ENCODE measurements at places on chromosomes 3 and 15. TPM values are rescaled to one million over a fixed set of nuclear protein-coding genes. Genes with fewer than 3 reads are reported as not detected.

HTR3E gene
- not detected for total RNA-seq

PROK2 gene
- not detected for total RNA-seq

PXK gene
- 50.3 TPM for total RNA-seq

- peak; percentile 38 for DNase-seq
Observed at GRCh38 chr3:42830437-42831320, 21.4 kb downstream of the ACKR2 start.

GRCh38 chr15:66901336-66902100 lies 163.9 kb upstream of the SMAD3 start:
- DNase-seq = peak; percentile 41

- DNase-seq = no peak
Observed at GRCh38 chr3:106703524-106703923, 673.7 kb upstream of the CCDC54 start.

- DNase-seq = no peak
Observed at GRCh38 chr3:68504201-68504600, 428.1 kb downstream of the TAFA4 start.

DNA sequence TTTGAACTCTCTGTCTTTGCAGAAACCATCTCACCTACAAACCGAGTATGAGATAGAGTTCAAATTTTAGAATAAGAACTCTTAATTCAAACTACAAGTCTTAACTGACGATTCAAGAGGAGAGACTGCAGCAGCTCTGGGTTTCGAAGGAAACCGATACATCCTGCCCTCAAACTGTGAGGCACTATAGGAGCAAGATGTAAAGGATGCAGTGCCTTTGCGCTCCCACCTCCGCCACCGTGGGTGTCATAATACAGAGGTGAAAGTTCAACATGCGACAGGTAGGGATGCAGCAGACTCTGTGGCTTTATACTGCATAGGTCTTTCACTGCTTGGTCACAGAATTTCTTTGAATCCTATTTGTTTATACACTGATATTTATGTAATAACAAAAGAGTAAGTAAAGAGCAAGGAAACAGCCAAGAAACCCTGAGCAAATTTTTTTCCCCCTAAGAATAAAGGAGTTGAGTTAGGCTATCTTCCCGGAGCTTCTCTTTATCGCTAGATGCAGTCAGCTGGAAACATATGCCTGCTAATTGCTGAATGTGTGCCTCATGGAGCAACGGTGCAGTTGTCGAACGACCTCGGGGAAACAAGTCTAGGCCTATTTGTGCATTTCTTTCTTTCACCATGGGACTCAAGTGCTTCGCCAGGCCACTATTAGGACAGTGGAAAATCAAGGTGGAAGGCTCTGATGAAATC lies 1097.6 kb upstream of the CFAP20DC start:
- DNase-seq = no peak

DNA sequence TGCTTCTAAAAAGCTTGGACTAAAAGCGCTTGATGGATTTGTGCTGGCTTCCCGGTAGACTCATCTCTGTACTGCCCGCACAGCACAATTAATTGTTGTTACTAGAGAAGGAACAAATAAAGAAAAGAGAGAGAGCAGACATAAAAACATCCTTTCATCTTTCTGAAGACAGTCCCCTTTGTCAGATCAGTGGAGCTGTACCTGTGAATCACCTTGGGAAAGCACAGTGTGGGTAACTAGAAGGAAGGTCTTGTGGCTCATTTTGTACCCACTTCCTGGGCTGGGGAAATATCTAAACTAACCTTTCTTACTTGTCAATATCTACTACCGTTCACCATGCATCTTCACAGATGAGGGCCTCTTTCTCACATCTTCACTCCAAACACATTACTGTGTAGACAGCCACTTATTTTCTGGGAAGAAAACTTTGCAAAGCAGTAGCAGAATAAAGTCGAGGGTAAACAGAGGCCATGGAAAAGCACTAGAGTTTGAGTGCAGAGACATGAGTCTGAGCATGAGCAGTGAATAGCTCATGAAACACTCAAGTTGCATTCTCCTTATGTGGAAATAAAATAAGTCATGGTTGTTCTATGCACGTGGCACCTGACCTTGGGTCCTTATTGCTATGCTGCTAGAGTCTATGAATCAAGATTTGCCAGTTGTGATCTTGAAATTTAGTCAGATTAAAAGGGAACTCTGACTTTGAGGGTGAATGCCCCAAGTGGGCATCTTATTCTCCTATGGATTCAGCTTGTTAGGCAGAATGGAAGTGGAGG lies 169.3 kb downstream of the LPP start:
- no peak for DNase-seq

DNA sequence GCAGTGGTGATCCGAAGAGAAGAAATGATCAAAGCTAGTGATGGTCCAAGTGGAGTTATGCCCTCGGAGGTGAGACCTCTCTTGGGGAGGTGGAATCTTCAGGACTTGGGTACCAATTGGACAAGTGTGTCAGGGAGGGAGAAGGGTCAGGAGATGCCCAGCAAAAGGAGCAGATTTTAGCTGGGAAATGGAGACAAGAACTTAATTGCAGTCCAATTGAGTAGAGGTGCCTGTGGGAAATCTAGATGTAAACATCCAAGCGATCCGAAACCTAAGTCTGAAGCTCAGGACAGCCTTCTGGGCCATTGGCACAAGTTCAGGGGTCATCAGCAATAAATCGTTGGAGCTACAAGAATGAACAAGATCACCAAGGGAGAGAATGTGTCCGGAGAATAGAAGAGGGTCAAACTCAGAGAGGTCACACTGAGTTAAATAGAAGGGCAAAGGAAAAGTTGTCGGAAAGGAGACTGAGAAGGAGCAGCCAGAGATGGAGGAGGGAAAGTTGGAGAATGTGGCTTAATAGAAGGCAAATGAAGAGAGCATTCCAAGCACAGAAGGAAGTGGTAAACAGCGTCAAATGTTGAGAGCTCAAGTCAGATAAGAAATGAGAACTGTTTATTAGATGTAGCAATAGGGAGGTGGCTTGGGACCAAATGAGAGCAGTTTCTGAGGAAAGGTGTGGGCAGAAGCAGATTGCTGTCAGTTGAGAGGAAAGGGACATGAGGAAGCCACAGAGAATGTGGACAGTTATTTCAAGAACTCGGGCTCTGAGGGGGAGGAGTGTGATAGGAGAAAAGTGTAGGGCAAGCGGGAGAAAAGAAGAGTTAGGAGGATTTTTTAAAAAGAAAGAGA lies 64.2 kb upstream of the FNDC3B start:
- no peak for DNase-seq

- peak; percentile 17 for DNase-seq
Observed at GRCh38 chr3:189144645-189145044, 27.1 kb upstream of the TPRG1 start.

DNA sequence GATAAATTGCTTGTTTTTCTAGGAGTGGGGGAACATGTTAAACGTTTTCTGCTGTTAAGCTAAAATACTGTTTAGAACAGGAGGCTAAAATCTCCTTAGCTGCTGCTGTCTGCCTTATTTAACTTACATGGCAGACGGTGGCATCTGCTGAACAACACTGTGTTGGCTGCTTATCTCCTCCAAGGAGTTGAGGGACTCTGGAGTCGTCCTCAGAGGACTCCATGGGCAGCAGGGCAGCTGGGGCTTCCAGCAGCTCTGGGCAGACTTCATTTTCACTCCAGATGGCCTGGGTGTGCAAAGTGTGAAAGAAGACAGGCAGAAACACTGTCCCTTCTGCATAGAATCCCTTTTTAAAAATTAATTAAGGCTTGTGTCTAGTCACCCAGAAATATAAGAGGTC lies 52.9 kb upstream of the NUDT16 start:
- DNase-seq = no peak

GRCh38 chr15:49082960-49083359 lies 36.7 kb upstream of the SECISBP2L start:
- no peak for DNase-seq

- DNase-seq = no peak
Observed at GRCh38 chr3:34884007-34884406, 755.3 kb upstream of the ARPP21 start.
